ENCODE measurements at places on chromosomes 16 and 17.
A peak's percentile ranks its signal among the peaks of the same experiment; 100 is the strongest.

DNA sequence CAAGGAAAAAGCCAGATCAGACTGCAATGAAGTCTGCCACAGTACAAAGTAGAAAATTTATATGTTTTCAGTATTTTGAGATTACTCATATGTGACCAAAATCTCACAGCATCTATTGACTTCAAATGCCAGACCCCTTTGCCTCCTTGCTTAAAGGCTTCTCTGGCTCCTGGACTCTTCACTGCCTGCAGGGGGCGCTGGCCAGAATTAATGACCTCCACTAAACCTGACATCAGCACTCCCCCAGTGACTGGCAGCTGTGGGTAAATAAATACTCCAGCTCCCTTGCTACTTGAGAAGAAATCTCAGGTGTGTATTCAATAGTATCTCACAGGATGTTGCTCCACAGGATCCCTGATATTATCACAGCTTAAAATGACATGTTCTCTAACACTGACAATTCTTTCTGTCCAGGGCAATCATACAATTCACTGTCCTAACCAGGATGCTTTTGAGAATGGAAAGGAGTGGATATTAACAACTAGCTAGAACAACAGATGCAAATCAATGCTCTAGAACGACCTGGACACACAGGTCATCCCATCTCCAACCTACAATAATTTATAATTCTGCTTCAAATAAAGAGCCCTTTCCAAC is 4.0 kb downstream of the BECN1 start:
- DNase-seq = peak; percentile 79

DNA sequence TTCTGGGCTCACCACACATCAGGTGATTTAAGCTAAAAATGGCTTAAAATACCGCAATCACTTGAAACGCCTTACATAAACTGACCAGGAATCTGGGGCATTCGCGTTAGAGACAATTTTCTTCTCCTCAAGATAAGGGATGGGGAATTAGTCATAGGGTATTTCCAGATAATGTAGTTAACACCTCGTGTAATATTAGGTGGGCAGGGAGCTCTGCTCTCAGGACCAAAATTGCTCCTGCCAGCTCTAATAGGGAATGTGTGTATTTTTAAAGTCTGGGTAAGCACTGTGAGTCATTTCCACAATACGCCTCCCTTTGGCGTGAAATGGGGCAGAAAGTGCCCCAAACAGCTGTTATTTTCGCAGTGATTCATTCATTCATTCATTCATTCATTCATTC is 408.6 kb downstream of the MAF start:
- DNase-seq = no peak

DNA sequence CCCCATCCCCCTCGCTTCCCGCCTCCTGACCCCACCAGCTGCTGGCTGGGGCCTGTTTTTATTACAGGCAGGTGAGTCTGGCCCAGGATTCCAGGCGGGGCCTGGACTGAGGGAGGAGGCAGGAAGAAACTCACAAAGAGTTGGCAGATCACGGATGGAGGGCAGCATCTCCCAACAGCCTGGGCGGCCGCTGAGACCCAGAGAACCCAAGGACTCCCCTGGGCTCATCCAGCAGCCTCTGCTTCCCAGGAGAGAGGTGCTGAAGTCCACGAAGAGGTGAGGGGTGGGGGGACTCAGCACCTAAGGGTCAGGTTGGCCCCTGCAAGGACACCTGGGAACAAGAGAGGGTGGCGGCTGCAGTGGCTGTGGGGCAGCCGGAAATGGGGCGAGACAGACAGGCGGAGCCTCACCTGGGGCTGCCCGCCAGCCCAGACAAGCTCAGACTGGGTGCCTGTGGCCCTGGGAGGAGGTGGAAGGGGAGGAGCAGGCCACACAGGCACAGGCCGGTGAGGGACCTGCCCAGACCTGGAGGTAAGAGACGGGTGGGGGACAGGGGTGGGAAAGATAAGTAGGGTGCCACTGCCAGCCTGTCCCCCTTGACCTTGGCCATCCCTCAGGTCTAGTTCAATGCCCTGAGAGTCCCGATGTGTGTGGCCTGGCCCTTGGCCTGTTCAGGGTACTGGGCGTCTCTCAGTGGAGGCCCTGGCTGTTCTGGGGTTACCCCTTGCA is 8.7 kb upstream of the ADGRG1 start:
- DNase-seq = no peak

DNA sequence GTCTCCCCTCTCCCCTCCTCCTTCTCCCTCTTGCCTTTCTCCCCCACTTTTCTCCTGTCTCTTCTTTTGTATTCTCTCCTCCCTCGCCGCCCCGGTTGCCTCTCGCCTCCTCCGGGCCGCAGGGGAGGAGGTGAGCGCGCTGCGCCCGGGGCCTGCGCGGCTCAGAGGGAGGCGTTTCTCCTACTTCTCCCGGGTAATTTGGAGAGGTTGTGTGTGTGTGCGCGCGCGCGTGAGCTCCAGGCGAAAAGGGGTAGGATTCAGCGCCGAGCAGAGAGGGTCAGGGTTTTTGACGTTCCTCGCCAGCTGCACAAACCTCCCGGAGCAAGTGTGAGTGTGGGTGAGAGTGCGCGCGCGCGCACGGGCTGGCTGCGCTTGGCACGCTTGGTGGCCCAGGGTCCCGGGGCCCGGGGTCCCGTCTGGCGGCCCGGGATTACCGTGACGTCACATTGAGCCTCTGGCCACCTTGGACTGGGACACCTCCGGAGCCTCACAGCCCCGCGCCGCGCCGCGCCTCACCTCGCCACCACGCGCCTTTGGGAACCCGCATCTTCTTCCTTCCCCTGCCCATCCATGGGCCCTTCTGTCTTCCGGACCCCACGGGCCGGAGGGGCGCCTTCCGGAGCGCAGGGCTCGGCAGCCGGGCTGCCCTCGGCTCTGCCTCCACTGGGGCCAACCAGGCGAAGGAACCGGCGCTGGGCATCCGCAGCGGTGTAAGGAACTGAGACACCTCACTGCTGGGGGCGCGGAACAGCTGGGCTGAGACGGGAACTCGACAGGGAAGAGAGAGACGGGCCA is 479 bp downstream of the IRX6 start:
- DNase-seq = no peak

GRCh38 chr16:76232704-76233103 is 44.5 kb upstream of the CNTNAP4 start:
- no peak for DNase-seq

DNA sequence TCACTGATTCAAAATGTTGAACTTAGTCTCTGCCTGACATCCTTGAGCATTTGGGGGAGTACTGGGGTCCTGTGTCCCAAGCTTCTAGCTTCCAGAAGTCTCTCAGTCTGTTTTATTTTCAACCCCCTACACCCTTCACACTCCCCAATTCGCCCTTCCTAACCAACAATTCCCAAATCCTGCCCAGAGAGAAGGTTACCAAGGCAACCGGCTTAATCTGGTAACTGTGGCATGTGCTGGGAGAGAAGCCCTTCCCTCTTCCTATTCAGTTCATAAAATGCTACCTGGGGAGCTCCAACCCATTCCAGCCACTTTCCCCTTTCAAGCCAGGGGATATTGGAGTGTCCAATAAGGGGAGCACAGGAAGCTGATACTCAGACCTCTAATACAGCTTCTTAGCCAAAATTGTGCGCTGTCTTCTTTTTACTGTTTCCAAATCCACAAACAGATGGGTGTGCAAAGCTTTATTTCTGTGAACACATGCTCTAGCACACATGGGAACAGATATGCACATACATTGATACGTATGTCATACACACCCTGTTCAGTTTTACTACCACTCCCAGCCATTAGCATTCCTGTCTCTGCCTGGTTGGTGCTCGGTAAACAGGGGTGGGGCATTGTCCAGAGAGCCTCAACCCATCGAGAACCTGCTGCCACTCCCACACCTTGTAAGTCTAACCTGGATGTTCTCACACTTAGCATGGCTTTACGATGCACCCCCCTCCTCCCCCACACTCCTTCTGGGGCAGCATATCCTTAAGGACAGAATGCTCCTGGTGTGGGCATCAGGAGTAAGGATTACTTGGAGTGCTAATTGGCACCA is 1.1 kb upstream of the RAPGEFL1 start:
- no peak for DNase-seq

- DNase-seq = no peak
Measured at GRCh38 chr17:1169221-1169928, 10.4 kb downstream of the ABR start.

Data from activated CD8-positive, alpha-beta T cell treated with anti-CD3 and anti-CD28 coated beads, Interleukin-2, amount 10 ng/mL, durations not matched to agents 7 days and 5 days (primary cell).